ENCODE measurements at places on chromosomes 2 and 18.

- DNase-seq: no peak
Measured at GRCh38 chr18:37457753-37458152, 107.8 kb downstream of the CELF4 start.

DNA sequence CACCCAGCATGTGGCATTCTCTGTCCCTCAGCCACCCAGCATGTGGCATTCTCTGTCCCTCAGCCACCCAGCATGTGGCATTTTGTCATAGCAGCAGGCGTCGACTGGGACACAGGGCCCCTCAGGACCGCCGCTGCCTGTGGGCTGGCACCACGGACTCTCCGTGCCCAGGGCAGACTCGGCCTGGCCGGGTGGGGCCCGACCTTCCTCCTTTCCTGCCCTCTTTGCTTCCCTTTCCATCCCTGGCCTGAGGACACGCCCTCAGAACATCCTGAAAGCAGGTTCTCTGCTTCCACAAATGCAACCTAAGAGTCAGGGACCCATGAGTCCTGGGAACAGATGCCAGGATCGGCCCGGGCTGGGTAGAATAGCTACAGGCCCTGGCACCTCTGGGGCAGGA, 291.4 kb upstream of the SALL3 start:
- no peak for DNase-seq

- no peak for DNase-seq
Measured at GRCh38 chr2:73823916-73824523, 4.7 kb upstream of the STAMBP start.

DNA sequence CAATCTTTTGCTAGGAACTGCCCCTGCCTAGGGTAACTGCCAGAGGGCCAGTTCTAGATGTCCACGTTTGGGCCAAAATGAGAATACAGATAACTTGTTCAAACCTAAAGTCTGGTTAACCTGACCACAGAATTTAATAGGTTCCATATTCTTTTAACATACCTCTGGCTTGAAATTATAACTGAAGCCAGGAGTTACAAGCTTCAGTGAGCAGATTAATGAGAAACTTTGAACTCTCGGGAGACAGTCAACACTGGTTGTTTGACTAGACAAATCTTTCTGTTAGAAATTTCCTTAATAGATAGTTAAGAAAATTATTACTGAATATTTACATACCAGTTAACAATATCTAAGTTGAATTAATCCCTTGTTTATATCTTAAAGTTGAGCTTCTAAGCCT, 110.0 kb upstream of the KLF7 start:
- DNase-seq: no peak

- no peak for DNase-seq
Measured at GRCh38 chr2:22691666-22692065, 693.3 kb upstream of the KLHL29 start.

DNA sequence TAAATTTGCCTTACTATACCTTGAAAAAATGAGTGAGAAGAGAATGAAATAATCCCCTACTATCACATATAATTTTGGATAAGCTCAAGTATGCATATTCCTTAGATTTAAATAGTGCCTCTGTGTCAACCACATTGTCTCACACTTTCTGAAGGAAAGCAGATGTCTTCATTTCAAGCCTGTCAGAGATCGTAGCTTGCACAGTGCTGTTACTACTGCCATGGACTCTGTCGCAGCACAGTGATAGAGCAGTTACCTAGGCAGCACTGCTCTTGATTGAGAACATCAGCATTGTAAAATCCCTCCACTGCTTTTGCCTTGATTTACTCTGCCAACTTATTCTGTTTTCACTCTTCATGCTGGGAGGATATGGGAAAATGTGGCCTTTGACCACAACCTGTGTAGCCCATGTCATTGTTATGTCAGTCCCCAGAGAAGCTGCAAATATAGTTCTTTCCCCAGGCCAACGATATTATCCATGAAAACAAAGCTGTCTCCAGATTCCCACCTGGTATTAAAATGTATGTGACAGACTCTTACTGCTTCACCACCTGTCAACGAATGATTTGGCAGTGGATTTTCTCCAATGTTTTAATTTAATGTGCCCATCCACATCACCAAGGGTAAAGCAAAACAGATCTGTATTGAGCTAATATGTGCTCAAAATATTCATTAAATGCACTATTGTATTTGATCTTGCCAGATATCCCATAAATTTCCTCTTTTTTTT, 675.7 kb downstream of the METTL4 start:
- no peak for DNase-seq

- DNase-seq: no peak
Measured at GRCh38 chr18:44119607-44120006, 561.1 kb upstream of the SETBP1 start.

DNA sequence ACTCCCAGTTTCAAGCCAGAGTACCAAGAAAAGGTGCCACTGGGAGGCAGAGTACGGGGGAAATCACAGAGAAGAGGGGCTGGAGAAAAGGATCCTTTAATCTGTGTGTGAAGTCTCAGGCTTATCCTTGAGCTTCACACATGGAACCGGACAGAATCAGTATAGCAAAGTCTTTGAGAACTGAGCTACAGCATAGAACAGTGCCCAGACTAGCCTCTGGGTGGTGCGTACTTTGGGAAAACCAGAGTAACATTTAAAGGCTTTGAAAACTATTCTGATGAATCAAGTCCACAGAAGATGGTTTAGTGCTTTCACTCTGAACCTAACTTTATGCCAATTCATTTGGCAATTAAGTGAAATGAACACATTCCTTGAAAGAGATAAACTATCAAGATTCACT, 83.1 kb downstream of the BABAM2 start:
- DNase-seq: no peak

DNA sequence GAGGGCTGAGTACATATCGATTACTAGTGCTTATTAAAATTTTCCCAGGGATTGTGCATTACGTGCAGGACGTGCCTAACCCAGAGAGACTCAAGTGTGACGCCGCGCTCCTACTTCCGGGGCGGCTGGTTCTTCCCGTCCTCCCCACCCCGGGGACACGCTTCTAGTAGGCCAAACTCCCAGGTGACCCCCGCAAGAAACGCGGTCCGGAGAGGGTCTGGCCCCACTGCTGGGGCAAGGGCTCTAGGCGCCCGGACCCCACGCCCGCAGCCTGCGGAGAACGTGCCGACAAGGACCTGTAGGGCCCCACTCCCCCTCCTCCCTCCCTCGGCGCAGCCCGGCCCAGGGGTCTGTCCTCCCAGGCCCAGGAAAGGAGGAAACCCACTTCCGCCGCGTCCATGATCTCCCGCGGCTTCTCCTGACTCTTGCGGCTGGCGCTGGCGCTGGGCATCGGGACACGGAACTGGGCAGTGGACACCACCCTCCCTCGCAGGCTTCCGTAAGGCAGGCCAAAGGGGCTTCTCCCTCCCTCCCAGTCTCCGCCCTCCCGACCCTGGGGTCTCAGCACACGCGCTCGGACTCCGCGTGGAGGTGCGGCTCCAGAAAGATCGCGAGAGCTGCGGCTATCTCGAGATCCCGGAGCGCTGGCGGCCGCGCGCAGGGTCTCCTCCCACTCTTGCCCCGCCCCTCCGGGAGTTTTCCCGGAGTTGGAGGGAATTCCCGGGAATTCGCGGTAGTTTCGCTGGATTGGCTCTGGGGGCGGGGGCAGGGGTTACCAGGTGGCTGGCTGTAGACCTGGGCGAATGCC, at the start of gene DARS1:
DARS1 (minus strand) TSS at position 609 of the 808 bp plus-strand sequence; CDS start at position 451, 158 bp downstream.
- peak; percentile 30 for DNase-seq

DNA sequence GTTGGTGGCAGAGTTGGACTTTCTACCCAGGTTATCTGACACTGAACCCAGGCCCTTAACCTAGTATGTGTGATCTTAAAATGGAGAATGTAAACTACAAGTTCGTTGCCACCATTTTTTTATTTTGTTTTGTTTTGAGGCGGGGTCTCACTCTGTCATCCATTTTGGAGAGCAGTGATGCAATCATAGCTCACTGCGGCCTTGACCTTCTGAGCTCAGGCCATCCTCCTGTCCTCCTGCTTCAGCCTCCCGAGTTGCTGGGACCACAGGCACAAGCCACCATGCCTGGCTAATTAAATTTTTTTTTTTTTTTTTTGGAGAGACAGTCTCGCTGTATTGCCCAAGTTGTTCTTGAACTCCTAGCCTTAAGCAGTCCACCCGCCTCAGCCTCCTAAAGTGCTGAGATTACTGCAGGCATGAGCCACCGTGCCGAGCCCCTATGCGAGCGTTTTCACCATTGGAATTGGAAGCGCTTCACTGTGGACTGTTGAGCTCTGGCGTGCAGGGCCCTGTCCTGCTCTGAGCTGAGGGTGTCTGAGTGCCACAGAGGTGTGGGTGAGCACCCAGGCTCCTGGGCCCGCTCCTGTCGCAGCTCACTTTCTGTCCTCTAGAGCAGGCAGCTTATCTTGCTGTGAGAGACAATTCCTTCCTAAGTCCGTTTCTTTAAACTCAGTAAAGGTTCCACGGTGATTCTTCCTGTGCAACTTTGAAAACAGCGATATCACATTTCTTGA, 186.9 kb downstream of the LDLRAD4 start:
- no peak for DNase-seq

GRCh38 chr2:121524685-121525425, 5.8 kb upstream of the RNU4ATAC start:
- DNase-seq: no peak

- no peak for DNase-seq
Measured at GRCh38 chr18:51028201-51028805, 1.7 kb upstream of the SMAD4 start.

GRCh38 chr2:64296695-64297346, 152.6 kb upstream of the PELI1 start:
- no peak for DNase-seq

DNA sequence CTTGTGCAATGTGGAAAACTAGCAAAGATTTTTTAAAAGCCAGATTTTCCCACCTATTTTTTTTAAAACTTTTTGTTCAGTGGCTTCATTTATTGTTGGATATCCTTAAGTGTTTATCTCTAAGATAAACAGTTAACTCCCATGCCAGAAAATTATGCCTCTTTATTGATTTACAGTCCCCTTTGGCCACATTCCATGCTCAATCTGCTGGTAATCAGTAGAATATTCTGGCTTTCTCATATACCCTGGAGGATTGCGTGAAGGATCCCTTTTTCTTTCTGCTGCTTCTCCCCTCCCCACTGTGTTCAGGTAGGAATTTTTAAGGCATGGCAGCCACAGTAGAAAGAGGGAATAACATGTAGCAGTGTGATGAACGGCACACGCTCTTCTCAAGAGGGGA, 2.6 kb downstream of the GRHL1 start:
- no peak for DNase-seq

GRCh38 chr2:76268902-76269620, 558.3 kb upstream of the GCFC2 start:
- DNase-seq: no peak

- DNase-seq: no peak
Measured at GRCh38 chr2:127128445-127128904, 21.5 kb upstream of the BIN1 start.

- no peak for DNase-seq
Measured at GRCh38 chr18:67545681-67546080, 29.2 kb upstream of the DSEL start.

- no peak for DNase-seq
Measured at GRCh38 chr18:21701621-21702020, 3.0 kb downstream of the ABHD3 start.

GRCh38 chr2:169222665-169223064, 139.7 kb downstream of the LRP2 start:
- DNase-seq: no peak

- no peak for DNase-seq
Measured at GRCh38 chr18:27715751-27716150, 461.2 kb downstream of the CDH2 start.

GRCh38 chr2:236744716-236745115, 175.1 kb downstream of the ACKR3 start:
- DNase-seq: no peak
